ENCODE measurements at places on chromosomes 3 and 15. TPM values are rescaled to one million over a fixed set of nuclear protein-coding genes. Genes with fewer than 3 reads are reported as not detected.

- peak; percentile 96 for DNase-seq
Observed at GRCh38 chr3:61561374-61562041, at the start of gene PTPRG. Gene PTPRG (plus strand): TSS chr3:61561571. CDS start chr3:61562288, 717 bp downstream.

ACAD9 gene
- polyA plus RNA-seq = 29.7 TPM

ADGRG7 gene
- polyA plus RNA-seq = 4.9 TPM

- DNase-seq = no peak
Observed at GRCh38 chr15:31106495-31107300, 5.2 kb upstream of the TRPM1 start.

GRCh38 chr15:101326026-101326315, 30.9 kb upstream of the SNRPA1 start:
- DNase-seq = no peak

- DNase-seq = no peak
Observed at GRCh38 chr3:100438623-100438974, 37.3 kb downstream of the LNP1 start.

DPPA2 gene
- polyA plus RNA-seq = not detected

DNA sequence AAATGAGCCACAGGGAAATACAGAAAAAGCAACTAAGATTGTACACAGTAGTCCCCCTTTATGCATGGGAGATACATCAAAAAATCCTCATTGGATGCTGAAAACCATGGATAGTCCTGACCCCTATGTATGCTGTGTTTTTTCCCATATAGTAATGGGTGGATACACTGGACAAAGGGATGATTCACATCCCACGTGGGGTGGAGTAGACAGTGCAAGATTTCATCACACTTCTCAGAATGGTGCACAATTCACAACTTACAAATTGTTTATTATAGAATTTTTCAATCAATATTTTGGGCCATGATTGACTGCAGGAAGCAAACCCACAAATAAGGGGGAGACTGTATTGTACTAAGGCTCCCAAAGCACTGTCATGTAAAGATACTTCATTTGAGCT, 224.4 kb upstream of the STRIT1 start:
- no peak for DNase-seq

DNA sequence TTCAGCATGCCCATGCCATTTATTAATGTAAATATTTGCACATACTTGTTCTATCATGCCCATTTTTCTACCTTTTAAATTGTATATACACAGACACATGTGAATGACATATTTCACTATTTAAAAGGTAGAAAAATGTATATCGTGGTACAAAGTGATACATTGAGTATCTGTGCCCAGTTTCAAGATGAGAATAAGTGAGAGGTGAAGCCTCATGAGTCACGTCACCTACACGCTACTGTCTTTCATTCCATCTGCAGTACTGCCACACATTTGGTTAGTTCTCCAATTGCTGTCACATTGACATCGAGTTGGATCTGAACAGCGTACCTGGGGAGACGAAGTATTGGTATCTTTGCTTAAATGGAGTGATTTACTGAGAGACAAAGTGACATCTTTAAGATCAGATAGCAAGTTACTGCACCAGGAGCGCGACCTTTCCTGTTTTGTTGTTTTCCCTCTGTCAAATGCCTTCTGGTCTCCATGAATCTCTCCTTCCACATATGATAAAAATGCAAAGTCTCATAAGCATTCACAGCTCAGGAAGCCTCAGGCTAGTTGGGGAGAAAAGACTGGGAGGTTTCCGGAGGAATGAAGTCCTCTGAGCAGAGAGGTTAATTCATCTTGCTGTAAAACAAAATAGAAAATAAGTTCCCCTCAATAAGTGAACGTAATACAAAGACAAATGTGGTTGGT, 12.0 kb downstream of the GREM1 start:
- no peak for DNase-seq

DNA sequence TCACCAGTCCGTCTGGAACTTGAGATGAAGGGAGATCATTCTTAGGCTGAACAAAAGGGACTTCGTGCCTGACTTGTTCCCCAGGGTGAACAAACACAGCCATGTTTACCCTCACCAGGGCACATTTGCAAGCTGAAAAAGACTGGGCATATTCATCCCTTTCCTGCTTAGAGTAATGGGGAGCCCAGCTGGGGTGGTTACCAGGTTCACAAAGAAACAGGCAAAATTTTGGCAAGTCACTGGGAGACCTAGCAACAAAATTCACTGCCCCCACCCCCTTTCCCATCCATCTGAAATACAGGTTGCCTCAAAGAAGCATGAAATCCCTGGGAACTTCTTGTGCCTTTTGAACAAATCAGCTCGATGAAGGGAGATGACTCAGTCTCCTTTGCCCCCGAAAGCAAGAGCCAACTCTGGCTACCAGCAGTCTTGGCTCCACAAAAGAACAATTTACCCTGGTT, 775.0 kb downstream of the SQOR start:
- DNase-seq = no peak

DNA sequence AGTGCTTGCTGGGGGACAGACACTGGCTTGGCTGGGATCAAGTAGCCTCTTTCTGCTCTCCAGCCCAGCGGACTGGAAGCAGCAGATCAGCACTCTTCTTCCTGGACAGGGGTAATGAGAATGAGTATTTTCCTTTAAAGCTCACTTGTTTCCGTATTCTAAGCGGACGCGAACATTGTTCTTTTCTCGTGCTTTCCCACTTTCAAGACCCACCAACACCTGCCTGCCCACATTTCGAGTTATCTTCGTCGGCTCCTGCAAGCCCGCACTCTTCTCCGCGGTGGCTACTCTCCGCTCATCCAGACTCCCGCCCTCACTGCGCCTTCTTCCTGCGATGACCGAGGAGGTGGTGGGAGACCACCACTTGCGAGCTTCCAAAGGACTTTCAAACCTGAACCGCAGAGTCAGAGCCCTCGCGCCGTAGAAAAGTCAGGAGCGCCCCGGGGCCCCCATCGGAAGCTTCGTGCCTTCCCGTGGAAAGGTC, 1.6 kb upstream of the PPM1L start:
- peak; percentile 63 for DNase-seq

DNA sequence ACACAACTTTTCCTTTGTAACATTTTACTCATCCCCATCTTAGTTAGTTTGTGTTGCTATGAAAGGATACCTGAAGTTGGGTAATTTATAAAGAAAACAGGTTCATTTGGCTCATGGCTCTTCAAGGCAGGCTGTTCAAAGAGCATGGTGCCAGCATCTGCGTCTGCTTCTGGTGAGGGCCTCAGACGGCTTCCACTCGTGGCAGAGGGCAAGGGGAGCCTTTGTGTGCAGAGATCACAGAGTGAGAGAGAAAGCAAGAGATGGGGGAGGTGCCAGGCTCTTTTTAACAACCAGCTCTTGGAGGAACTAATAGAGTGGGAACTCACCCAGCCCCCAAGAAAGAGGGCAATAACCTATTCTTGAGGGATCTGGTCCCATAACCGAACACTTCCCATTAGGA, 23.1 kb downstream of the PLA2G4F start:
- DNase-seq = no peak

FNDC3B gene
- 66.3 TPM for polyA plus RNA-seq

XIRP1 gene
- polyA plus RNA-seq = not detected

PIGX gene
- 36.7 TPM for polyA plus RNA-seq

DNA sequence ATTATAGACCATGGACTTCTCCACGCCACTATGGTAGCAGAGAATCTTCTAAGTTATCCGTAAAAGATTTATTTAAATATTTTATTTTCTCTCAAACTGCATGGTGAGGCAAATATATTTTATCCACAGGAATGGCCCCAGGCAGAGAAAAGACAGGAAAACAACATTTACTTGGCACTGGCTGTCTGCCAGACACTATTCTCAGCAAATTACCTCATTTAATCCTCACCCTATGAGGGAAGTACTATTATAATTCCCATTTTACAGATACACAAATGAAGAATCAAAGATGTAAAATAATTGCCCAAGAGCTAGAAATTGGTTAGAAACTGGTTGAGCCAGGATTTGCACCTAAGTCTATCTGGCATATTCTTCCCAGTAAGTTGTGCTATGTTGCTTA, 361.4 kb upstream of the IL12A start:
- DNase-seq = no peak

GRCh38 chr15:83185561-83185960, 22.1 kb downstream of the HDGFL3 start:
- no peak for DNase-seq

SCN11A gene
- 0.86 TPM for polyA plus RNA-seq

KNG1 gene
- polyA plus RNA-seq = 32.3 TPM

MINAR1 gene
- polyA plus RNA-seq = 0.74 TPM

GRCh38 chr3:63349583-63350573, 71.8 kb downstream of the SYNPR start:
- DNase-seq = peak; percentile 86

DNA sequence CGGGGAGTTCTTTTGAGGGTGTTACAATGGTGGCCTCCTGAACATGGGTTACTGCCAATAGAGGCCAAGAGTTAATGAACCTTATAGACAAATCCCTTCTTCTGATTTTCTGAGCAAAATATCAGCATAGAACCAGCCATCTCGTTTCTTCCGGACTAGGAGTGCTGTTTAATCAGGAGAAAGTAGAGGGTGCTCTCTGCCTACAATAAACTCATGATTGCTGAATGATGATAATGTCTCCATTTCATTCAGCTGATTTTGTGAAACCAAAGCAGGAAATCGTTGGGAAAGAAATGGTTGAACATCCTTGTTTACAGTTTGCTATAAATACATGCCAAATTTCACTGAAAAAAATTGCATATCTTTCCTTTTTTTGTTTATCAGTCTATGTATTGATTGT, 142.8 kb upstream of the PLSCR5 start:
- DNase-seq = peak; percentile 6

GRCh38 chr3:126351086-126351770, 6.0 kb downstream of the KLF15 start:
- DNase-seq = no peak

CKMT1A gene
- 8.2 TPM for polyA plus RNA-seq

DNA sequence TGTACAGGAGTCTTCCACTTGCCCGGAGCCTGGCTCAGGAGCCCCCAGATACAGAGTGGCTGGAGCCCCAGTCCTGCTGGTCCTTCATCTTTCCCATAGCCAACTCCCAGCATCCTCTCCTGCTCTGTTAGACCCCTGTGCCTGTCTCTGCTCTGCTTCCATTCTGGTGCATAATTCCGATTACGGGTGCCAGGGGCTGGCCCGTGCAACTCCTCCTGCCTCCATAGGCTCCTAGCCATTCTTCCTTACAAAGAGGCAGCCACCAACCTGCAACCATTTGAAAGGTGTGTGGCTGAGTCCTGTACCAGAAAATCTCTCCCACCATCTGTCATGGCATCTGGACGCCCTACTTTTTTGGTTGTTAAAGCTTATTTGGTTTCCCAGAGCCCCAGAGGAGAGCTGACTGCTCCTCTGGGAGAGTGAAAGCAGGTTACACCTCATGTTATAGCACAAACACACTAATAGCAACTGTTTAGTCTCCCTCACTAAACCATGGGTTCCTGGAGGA, 5.2 kb upstream of the RAD18 start:
- DNase-seq = no peak

HGD gene
- polyA plus RNA-seq = 47.7 TPM

C3orf80 gene
- polyA plus RNA-seq = 0.55 TPM

SERINC4 gene
- polyA plus RNA-seq = not detected

BBX gene
- polyA plus RNA-seq = 92.6 TPM

- peak; percentile 18 for DNase-seq
Observed at GRCh38 chr3:41169023-41169422, 30.3 kb upstream of the CTNNB1 start.

All from hepatocyte (in vitro differentiated cells).